Activated T-helper 1 cell treated with anti-CD3 and anti-CD28 coated beads, Interleukin-12 subunit alpha, Interleukin-12 subunit beta, Interleukin-2, Interleukin-4 antibody, amounts not matched to agents 30 ng/mL and 10 ng/mL and 1 ng/mL, durations not matched to agents 14 hours and 24 hours and 36 hours (primary cell): ENCODE measurements at places on chromosomes 6 and 20.
A peak's percentile ranks its signal among the peaks of the same experiment; 100 is the strongest.

DNA sequence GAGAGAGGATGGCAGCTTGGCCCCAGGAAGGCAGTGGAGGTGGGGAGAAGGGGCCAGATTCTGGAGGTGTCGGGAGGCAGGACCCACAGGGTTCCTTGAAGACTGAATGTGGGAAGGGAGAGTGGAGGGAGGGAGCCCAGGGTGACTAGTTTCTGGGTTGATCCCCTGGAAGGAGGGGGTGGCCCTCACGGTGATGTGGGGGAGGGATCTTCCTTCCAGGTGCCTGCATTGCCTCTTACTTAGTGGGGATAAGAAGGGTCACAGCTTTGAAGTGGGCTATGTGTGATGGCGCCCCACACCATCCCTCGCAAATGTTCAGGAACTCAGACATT, 26.7 kb downstream of the VSTM2L start:
- no peak for DNase-seq

GRCh38 chr6:37313723-37314486, 39.9 kb upstream of the RNF8 start:
- no peak for DNase-seq

DNA sequence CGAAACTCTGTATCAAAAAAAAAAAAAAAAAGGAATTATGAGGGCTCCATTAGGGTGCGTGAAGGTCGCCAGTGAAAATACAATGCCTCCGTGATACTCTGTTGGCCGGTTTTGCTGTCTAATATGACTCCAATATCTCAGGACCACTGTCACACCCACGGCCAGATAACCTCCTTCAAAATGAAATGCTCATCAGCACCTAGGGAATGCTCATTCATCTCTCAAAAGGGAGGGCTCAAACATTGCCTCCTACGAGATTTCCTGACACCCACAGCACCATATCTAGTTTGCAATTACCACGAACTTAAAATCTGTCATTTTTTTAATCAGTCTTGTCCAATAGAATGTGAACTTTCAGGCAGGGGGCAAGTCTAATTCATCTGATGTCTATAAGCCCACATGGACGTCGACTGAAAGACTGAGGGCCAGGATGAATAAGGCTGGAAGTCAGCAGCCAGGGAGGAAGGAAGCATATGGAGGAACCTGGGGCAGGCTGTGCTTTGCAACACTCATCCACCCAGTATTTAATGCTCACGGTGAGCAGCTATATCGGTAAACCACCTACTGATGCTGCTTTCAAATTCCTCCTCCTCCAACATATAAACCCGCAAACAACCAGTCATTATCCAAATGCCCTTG, 42.8 kb downstream of the MAP3K5 start:
- DNase-seq, result no peak

DNA sequence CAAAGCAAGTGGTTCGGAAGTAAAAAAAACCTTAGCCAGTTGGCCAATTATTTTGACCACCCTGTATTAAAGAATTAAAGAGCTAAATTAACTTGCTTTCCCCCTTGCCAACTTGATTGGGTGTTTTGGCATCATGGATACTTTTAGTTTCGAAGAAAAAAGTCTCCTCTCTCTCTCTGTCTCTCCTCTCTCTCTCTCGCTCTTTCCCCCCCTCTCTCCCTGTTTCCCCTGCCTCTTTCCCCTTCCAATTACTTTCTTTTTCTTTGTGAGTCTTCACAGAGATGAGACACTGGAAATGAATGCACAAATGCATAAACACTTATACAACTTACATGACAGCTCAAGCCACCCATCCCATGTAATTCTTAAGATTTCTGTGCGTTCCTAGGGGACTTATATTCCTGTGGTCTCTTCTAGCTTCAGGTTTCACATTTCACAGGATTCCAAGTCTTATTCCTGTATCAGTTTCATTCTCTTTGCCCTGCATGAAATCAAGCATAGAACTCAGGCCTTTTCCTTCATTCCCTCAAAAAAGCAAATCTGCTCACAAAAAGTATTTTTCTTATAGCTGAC, 32.9 kb upstream of the EYA4 start:
- DNase-seq, result no peak

DNA sequence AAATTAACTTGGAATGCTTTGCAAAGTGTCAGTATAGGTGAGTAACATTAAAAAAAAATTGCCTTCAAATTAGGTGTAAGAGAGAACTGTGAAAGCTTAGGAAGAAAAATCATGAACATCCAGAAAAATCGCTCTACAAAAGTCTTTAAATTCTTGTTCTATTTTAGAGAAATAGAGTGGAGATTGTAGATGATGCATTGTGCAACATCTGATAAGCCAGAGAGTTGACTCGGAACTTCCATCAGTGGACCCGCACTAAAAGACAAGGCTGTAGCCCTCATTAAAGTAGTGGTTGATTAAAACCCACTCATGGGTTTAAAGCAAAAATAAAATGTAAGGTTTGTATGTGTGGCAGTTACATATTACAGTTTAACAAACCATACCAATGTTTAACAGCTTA, 35.8 kb downstream of the MAP3K4 start:
- no peak for DNase-seq

DNA sequence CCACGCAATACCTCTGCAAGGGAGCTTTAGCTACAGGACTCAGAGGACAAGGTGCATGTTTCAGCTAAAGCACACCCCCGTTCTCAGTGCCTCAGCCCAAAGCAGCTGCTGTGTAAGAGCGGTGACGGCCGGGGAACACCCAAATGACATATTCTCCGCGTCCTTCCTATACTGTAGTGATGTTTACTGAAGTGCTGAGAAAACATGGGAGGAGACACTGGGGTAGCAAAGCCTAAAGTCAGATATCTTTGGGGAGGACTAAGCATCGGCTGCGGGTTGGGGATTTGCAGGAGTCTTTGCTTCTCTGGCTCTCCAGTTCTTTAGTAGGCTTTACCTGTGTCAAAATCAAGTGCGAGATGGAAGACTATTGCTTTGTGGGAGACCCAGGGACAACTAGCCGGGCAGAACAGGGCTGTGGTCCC, 1.7 kb downstream of the SLC22A23 start:
- peak; percentile 9 for DNase-seq

DNA sequence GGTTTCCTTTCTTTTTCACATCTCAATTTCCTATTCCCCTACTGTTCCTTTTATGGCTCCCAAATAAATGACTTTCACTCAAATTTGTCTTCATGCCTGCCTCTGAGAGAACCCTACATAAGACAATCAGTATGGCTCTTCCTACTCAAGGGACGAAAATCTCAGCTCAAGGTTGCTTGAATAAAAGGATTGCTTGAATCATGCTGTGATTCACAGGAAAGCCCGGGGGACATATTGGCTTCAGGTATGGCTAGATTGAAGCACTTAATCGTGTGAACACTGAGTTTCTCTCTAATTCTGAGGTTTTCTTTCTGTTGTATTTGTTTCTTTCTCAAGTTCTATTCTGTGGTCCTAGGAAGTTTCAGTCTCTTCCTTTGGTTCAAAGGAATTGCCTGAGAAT, 140.3 kb upstream of the SULF2 start:
- no peak for DNase-seq

GRCh38 chr6:97462031-97462430, 179.0 kb upstream of the MMS22L start:
- no peak for DNase-seq

GRCh38 chr20:60206259-60206658, 248.0 kb downstream of the CDH26 start:
- no peak for DNase-seq

DNA sequence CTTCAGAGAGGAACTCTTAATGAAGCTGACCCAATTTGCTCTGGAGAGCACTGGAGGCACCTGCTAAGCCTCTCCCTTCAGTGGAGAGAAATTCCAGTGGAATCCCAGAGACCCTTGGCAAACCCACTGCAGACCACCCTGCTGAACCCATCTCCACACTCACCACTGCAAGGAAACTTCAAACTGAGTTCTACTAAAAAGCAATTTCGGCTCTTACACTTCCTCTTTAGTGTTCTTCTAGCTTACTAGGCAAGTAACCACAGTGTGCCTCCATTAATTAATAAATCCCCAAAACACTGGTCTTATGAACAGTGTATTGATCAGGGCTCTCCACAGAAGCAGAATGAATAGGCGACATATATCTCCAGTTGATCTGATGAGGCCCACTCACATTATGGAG, 43.0 kb upstream of the HLA-E start:
- no peak for DNase-seq

- no peak for DNase-seq
Measured at GRCh38 chr6:164048840-164049516, 634.5 kb downstream of the QKI start.

- DNase-seq, result no peak
Measured at GRCh38 chr6:129647044-129647443, 62.9 kb downstream of the ARHGAP18 start.

DNA sequence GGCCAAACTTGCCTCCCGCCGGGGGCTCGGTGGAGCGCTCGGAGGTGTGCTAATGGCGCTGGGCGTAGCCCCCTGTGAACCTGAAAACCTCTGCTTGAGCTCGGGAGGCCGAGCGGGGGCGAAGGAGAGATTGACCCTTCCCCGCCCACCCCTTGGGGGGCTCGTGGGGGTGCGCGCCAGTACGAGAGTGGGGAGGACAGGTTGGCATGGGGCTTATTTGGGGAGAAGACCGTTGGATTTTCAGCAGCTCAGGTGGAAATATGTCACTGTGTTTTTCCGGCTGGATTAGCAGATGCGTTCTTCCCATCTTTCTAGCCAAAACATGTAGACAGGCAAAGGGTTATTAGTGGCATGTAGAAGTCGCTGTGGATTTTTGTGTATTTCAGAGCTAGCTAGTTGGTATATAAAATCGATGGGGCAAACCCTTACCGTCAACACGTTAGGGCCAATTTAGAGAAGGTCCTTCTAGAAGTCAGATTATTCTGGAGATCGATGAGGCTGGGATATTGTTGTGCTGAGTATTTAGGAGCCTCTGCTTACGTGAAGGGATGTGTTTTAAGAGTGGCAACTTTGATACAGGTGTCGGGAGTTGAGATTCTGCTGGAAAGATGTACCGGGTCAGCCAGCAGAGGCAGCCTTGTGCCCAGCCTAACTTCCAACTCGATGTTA, 525 bp downstream of the NCOA7 start:
- DNase-seq, result peak; percentile 38

- no peak for DNase-seq
Measured at GRCh38 chr6:160573943-160574342, 90.1 kb downstream of the LPA start.

DNA sequence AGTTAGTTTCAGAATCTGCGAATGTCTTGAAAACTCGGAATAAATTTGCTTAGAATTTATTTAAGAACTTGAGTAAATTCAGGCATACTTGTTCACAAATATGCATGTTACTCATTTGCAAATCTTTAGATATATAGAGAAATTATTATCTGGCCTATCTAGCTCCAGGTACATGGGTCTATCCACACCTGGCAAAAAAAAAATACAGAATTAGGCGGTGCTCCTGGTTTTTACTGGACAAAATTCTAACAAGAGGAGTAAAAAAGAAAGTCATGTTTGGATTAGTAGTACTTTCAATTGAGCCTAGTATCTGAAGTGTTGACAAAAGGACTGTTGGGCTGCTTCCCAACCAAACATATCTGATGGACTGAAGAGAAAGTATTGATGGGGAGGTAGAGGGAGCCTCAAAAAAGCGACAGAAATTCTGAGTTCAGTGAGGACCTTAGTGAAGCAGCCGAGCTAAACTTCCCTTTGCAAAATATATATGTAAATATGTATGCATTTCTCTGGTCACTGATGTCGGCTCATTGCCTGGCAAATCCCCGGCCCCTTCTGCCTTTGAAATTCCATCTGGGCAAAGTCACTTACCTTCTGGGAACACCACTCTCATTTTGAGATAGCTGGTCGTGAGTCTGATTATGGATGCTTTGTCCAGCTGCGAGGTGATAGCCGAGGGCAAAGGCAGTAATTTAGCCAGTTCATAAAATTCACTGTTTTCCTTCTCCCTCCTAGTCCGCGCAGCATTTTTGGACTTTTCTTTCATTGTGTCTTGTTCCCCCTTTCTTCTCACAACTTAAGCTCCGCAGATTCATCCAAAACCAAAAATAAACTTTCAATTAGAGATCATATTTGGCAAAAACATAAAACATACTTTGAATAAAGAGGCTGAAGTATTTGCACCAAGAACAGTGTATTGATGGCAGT, 1.8 kb downstream of the SIM1 start:
- DNase-seq, result no peak

GRCh38 chr6:137989664-137990063, 117.6 kb downstream of the PERP start:
- DNase-seq, result no peak

GRCh38 chr20:36173451-36173933, 19.0 kb downstream of the EPB41L1 start:
- DNase-seq, result no peak

GRCh38 chr20:34880215-34880850, 3.9 kb downstream of the ACSS2 start:
- no peak for DNase-seq

- DNase-seq, result no peak
Measured at GRCh38 chr6:87664921-87665485, 37.0 kb downstream of the AKIRIN2 start.

DNA sequence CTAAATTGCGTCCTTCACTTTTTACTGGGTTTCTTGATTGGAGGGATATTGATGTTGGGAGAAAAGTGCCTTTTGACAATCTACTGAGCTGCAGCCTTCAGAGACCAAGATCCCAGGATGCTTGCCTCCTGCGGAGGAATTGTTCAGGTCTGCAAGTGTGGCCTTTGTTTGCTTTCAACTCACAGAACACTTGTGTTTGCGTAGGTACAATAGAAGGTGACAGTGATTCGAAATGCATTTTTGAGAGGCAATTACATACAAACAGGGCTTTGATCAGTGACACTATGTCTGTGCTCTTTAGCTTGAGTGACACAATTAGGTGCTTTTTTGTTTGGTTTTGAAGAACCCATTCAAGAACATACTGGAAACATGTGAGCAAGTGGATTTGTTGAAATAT, 600.6 kb downstream of the QKI start:
- no peak for DNase-seq

- no peak for DNase-seq
Measured at GRCh38 chr20:52497731-52498130, 306.2 kb upstream of the ZFP64 start.
